Type B pancreatic cell (in vitro differentiated cells): ENCODE measurements at places on chromosomes 16 and 17. TPM values are rescaled to one million over a fixed set of nuclear protein-coding genes. Genes with fewer than 3 reads are reported as not detected.

DNA sequence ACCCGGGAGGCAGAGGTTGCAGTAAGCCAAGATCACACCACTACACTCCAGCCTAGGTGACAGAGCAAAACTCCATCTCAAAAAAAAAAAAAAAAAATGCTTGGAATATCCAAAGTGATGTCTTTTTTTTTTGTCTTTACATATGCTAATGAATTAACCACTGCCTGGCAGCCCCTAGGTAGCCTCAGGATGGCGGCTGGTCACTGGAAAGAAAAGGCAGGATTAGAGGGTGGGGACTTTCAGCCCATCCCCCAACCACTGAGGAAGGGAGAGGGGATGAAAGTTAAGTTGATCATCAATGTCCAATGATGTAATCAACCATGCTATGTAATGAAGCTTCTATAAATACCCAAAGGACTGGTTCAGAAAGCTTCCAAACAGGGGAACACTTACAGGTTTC lies 26.8 kb downstream of the RNF157 start:
- no peak for DNase-seq

CES5A gene
- total RNA-seq = not detected in 2 replicates

- DNase-seq = no peak
Measured at GRCh38 chr17:1053661-1054360, 56.9 kb downstream of the TIMM22 start.

DNA sequence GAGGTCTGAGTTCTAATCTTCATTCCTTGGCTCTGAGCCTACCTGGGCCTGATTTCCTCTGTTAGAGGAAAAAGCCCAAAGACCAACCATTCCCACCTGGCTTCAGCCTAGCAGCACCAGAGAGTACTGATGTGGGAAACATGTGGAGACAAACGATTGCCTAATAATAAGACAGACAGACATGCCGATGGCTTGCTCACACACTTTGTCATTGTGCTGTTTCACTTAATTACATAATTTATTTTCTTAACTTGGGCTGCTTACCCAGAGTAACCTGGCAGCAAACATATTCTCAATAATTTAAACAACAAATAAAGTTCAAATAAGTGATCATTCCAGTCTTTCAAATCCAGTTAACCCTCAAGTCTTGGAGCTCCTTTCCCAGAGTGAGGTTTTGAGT lies 83.4 kb downstream of the MAF start:
- no peak for DNase-seq

DNA sequence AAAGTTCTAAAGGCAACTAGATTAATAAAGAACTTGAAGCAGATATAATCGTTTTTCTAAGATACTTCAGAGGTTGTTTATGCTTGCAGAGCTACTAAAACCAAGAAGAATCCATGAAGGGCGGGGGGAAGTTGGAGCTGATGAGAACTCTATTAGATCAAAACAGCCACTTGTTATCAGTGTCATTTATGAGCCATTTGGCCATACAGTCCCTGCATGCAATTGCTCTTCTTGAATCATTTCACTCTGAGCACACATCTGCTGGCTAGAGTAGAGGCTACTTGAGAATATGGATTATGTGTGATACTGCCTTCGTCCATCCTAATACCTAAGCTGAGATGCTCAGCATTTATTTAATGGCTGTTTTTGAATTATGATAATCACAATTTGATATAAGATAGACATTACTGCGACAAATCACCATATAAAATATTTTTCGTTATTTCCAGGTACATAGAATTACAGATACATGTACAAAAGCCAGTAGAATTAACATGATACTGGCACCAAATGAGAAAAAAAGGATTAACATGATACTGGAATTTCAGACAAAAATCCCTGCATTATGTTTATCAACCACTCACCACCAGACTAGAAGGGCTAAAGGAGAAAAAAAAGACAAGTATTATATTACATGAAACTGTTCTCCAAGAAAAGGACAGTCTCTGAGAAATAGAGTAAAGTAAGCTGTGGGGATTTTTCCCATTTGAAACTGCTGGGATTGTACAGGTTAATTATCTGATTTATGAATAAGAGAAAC lies 64.5 kb downstream of the TEX2 start:
- no peak for DNase-seq

TNK1 gene
- 6.6 and 11.5 TPM in 2 replicates for total RNA-seq

DNA sequence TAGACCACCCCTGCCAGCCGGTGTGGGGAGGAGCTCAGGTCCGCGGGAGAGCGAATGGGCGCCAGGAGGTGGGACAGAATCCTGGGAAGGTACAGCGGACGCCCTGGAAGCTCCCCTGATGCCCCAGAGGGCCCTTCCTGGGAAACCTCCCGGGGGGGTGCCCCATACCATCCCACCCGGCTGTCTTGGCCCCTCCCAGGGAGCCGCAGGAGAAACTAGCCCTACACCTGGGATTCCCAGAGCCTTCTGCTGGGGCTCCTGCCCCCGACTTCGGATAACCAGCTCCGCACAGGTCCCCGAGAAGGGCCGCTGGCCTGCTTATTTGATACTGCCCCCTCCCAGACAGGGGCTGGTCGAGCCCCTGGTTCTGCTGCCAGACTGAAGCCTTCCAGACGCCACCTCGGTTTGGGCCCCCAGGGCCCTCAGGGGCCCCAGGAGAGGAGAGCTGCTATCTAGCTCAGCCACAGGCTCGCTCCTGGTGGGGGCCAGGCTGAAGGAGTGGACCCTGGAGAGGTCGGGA lies 3.0 kb upstream of the CBX4 start:
- DNase-seq = no peak

DNA sequence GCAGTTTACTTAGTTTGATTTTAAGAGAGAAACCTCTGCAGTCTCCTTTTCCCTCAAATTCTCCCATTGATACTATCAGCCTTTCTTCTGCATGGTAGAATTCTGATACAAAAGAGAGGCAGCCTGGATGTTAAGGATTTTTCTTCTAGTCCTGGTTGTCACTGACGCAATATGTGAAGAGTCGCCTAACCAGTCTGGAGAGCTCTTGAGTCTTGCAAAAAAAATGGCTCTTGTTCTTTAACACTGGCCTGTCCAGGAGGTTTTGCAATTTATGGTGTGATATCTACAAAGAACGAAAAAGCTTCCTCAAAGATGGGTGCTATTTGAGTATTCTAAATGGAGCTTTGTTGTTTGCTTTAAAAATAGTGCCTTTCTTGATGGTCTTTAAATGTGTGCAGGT lies 28.9 kb downstream of the COX10 start:
- DNase-seq = no peak

DNA sequence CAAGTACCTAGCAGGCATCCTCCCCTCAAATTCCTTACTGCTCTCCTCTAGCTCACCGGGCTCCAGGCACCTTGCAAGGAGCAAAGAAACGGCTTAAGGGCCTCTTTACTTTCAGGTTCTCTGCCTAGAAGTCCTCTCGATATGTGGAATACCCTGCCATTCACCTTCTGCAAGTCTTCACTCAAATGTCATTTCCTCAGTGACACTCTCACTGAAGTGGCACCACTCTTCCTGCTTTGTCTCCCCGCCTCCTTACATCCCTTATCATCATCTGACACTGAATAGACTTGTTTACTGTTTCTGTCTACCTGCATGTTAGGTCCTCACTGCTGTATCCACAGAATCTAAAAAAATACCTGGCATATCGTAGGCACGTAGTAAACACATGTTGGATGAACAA lies 947 bp downstream of the SLC7A6OS start:
- DNase-seq = no peak

DNA sequence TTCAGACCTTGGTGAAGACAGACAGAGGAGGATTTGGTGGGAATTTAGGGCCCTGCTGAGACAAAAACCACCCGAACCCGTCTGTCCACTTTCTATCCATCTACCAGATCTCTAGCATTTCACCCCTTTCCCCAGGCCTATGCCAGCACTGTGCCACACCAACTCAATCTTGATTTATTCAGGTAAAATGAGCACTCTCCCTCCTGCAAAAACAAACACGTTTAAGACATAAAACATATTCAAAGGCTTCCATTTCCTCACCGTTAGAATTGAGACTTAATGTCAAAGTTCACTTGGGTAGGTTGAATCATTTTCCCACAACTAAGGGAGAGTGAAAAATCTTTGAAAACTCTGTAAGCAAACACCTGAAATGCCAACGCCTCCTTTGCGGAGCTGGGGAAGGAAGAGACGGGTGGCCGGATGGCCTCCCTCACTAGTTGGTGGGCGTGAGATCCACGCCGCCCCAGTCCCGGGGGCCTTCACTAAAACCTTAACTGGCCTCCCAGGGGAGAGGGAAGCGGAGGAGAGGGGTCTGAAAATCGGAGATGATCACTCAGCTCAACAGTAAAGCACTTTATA lies 862 bp downstream of the DCAKD start:
- DNase-seq = no peak

GRCh38 chr16:64969221-64969620 lies 152.6 kb downstream of the CDH11 start:
- DNase-seq = no peak

GRCh38 chr16:50594308-50595260 lies 46.4 kb downstream of the NKD1 start:
- no peak for DNase-seq

- no peak for DNase-seq
Measured at GRCh38 chr16:23401139-23401538, 51.9 kb downstream of the COG7 start.

DNA sequence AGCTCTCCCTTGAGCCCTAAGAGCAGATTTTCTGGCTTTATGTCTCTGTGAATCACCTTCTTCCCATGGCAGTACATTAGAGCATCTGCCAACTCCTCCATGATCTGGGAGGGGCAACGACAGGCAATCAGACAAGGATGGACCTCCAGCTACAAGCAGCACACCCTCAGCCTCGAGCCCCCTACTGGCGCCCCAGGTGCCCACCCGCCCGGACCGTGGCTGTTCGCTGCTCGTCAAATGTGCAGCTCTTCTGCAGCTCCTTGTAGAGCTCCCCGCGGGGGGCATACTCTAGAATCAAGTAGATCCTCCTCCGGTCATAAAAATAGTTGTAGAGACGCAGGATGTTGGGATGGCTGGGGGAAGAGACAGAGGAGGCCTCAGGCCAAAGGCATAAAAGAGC lies 3.8 kb downstream of the AURKB start:
- no peak for DNase-seq

GRCh38 chr16:21076186-21076883 lies 74.3 kb downstream of the DNAH3 start:
- no peak for DNase-seq

DNA sequence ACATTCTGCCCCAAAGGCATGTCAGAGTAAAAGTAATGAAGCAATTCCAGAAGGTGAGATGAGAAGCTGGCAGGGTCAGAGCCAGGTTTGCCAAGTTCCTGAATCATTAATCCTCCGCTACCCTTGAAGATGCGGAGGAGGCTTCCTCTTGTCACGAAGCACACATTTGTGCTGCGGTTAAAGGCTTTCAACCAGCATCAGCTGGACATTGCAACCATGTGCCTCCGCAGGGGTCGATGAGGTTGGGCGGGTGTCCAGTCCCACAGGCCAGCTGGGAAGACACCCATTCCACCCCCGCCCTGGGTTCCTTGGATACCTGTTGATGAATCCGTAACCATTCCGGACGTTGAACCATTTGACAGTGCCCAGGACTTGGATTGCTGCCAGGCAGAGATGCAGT lies 1.3 kb downstream of the YBX2 start:
- no peak for DNase-seq

DNA sequence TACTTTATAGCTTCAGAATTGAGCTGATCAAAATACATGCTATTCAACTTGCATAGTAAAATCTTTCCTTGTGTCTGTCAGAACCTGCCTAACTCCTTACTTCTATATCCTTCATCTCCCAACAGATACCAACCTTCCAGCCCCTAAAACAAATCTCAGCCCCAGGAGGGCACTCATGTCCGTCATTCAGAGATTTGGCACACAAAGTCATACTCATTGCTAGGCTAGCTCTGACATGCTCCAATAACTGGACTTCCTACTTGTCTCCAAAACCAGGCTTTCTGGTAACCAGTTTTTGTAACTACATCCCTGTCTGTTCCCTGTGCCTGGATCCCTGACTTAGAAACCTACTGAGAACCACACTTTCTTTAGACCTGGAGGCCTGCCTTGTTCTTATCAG lies 37.5 kb upstream of the DHX40 start:
- DNase-seq = no peak

CDK12 gene
- 60.7 and 64.5 TPM in 2 replicates for total RNA-seq

DNA sequence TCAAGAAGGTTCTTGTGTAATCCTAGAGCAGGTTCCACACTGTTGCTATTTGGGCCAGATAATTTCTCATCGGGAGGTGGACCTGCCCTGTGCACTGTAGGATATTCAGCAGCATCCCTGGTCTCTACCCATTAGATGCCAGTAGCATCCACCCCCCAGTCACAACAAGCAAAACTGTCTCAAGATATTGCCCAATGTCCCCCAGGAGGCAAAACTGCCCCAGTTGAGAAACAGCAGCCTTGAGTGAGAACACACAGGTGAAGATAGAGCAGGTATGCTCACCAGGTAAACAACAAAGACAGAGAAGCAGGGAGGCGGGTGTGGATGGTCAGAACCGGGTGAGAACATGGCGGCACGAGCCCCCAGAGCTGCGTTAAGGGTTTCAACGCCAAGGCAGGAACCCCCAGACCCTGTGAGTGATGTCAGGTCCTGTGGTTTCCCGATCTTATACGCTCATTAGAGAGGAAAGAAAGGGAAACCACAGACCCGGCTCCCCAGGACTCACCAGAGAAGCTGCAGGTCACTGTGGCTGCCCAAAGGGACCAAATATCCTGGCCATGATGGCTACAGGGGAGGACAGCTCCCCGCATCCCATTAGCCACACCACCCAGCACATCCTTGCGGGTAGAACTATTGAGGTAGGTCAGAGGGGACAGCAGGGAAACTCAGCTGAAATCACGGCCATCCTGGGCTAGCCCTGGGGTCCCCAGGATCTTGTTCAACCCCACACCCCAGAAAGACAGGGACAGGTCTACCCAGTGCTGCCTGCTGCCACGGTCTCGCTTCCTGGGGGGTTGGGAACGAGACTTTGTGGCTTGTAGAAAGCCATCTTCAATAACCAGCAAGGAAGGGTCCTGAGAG lies 21.2 kb downstream of the CDC42EP4 start:
- DNase-seq = no peak

KCNH4 gene
- total RNA-seq = not detected in 2 replicates

CSH2 gene
- not detected in 2 replicates for total RNA-seq

DNA sequence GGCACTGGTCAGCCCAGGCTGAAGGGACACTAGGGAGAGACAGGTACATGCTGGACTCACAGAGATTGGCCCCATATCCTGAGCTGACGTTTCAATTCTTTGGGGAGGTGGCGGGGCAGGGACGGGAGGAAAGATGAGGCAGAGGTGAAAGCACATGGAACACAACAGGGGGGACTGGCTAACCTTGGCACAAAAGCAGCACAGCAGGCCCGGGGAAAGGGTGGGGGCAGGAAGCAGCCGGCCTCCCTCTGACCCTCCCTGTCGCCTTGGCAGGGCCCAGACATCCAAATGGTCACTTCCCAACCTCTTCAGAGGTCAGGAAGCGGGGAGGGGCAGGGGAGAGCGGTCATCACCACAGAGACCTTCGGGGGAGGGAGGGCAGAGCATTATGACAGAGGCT lies 6.6 kb downstream of the VAT1 start:
- no peak for DNase-seq

WNT9B gene
- 0.89 and 1.2 TPM in 2 replicates for total RNA-seq

- DNase-seq = no peak
Measured at GRCh38 chr16:3101018-3101840, 2.1 kb upstream of the ZSCAN10 start.
